Astrocyte of the cerebellum (primary cell): ENCODE measurements at places on chromosomes 13 and 19.

DNA sequence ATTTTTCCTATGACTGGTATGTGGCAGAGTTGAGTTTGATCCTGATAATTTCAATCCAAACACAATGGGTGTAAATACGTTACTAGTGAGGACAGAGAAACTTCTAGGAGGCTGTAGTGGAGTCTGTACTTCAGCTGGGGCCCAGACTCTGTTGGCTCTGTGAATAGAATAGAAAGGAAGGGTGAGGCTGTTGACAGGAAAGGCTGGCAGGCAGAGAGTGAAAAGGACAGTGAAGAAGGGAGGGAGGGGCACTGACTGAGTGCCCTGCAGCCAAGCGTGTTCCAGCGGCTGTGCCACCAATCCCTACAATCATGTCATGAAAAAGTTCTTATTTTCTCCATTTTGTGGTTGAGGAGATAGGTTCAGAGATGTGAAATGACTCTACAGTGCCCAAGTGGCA is 80.5 kb downstream of the MBNL2 start:
- no peak for DNase-seq

- DNase-seq, result no peak
Observed at GRCh38 chr13:113002206-113002912, 33.3 kb downstream of the MCF2L start.

DNA sequence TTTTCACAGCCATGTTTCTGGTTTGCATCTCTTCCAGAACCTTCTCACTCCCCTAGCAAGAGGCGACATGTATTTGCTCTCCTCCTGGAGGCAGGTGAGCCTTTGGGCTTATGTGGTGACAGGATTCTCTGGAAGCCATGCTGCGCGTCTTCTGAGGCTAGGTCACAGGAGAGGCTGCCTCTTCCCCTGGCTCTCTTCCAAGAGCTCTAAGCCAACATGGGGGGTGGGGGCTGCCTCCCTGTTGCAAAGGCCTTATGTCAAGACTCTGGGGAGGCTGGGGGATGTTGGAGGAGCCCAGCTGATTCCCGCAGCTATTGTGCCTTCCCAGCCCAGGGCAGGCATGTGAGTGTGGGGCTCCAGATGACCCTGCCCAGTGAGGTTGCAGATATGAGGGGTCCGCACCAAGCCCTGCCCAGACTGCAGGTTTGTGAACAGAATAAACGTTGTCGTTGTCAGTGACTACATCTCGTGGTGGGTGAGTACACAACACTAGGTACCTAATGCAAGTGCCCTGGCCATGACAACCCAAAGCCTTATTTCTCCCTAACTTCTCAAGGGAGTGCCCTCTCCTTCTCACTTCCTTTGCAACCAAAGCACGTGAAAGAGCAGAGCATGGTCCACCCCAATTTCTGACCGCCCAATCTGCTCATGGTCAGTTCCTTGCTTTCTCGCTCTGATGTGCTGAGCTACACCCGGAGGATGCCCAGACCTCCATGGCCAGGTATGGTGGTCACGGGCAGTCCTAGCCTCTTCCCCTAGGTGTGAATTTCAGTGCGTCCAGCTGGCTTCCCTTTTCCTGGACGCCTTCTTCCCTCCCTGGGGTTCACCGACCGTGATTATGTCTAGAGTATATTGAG is 44.9 kb downstream of the TEX29 start:
- DNase-seq, result no peak

- DNase-seq, result no peak
Observed at GRCh38 chr13:27186295-27186694, 14.7 kb upstream of the USP12 start.

GRCh38 chr13:45926741-45927140 is 75.2 kb upstream of the SIAH3 start:
- DNase-seq, result no peak

GRCh38 chr13:84431646-84432045 is 549.4 kb upstream of the SLITRK1 start:
- no peak for DNase-seq

DNA sequence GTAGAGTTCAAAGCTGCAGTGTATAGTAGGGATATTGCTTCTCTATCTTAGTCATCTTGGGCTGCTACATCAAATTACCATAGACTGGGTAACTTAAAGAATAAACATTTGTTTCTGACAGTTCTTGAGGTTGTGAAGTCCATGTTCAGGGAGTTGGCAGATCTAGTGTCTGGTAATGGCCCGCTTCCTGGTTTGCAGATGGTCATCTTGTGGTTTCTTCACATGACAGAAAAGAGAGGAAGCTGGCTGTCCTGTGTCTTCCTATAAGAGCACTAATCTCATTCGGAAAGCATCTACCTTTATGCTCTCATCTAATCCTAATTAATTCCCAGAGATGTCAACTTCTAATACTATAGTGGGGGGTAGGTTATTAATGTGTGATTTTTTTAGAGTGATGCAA is 6.2 kb downstream of the ZNF763 start:
- DNase-seq, result no peak

DNA sequence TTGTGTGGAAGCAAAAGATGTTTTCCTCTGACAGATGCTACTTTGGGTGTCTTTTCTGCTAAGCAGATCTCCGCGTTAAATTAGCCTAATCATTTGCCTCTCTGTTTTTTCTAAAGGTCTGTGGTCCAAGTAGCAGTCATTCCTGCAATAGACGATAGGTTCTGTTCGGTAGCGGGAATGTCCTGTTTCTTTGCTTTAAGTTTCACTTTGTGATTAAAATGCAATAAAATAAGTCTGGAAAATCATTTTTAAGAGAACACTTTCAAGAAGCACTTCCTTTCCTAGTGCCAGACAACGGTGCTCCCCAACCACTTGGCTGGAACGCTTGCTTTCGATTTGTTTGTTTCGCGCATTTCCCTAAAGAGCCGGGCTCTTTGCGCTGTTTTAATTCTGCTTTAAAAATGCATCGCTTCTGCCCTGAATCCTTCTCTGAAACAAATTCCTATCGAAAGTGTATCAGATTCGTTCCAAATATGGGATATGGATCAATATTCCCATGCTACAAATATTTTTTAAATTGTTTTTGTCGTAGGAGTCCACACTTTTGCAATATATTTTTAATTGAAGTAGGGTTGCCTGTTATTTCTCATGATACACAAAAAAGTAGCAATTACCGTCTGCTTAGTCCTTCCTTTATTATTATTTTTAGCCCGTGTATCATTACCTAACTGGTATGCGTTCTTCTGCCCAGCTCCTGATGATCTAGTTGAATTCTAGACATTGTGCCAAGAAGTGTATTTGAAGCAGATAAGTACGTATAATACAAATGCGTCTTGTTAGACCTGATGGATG is 14.2 kb downstream of the ZIC2 start:
- no peak for DNase-seq

DNA sequence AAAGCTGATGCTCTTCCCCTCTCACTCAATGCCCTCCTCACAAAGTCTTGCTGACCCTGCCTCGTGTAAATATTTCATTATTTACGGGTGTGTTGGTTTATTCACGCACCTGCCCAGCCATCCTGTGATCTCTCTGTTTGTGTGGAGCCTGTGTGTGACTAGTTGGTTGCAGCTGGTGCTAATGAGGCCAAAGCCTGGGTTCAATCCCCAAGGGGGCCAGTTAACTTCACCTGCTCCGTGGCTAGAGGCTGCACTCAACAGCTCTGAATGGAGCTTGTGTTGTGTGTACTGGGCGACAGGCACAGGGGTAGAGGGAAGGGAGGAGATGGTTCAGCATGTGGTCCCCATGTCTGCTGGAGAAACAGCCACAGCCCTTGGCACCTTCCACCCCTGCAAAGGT is 109.5 kb downstream of the DNAJC15 start:
- no peak for DNase-seq

- no peak for DNase-seq
Observed at GRCh38 chr19:55014714-55015113, 23.4 kb downstream of the GP6 start.

- no peak for DNase-seq
Observed at GRCh38 chr13:28467034-28467433, 27.9 kb downstream of the FLT1 start.

DNA sequence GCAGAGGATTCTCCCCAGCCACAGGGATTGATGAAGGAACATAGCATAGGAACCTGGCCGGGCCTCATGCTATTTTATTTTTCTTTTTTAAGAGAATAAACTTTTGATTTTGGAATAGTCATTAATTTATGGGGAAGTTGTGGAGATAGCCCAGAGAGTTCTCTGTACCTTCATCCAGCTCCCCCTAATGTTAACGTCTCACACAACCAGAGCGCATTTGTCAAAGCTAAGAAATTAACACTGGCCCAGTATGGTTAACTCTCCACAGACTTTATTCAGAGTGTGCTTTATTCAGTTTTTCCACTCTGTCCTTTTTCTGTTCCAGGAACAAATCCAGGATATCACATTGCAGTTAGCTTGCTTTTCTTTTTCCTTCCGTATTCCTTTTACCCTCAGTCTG is 59.4 kb downstream of the RGCC start:
- no peak for DNase-seq

- DNase-seq, result peak; percentile 41
Observed at GRCh38 chr13:109735436-109735966, 50.9 kb downstream of the IRS2 start.
